ENCODE measurements at places on chromosomes 16 and 17.

- DNase-seq, result peak; percentile 92
Measured at GRCh38 chr16:67277294-67277998, 1.9 kb upstream of the PLEKHG4 start.

DNA sequence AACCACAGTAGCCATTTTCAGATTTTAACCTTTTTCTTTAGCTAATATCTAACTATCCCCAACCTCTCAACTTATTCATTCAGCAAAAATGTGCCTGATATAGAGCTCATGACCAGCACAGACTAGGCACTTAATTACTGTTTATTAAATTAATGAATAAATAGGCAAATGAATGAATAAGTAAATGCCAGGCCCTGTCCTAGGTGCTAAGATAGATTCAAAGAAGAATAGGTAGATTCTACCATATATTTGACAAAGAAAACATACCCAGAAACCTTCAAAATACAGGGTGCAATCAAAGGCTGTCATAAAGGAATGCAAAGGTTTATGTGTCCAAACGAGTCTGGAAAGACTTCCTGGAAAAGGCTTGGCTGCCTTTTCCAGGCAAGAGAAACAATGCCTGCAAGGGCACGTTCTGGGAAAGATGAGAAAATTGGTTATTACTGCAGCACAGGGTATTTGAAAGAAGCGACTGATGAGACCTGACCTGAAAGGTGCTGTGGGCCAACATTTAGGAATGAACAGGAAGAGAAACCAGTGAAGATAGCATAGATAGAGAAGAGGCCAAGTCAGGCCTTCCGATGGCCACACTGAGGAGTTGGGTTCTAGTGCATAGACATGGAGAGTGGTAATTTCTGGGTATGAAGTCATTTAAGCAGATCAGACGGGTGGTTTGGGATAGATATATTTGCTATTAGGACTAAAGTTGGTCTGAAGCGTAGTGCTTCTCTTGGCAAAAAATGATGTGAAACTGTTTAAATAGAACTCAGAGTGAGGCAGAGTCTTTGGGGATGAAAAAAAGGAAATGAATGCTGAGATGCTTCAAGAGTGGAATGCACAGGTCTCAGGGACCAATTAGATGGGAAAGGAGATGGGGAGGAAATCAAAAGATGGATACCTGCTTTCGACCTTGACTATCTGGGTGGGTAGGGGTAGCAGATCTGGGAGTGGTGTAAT lies 11.4 kb upstream of the CCL2 start:
- DNase-seq, result no peak

DNA sequence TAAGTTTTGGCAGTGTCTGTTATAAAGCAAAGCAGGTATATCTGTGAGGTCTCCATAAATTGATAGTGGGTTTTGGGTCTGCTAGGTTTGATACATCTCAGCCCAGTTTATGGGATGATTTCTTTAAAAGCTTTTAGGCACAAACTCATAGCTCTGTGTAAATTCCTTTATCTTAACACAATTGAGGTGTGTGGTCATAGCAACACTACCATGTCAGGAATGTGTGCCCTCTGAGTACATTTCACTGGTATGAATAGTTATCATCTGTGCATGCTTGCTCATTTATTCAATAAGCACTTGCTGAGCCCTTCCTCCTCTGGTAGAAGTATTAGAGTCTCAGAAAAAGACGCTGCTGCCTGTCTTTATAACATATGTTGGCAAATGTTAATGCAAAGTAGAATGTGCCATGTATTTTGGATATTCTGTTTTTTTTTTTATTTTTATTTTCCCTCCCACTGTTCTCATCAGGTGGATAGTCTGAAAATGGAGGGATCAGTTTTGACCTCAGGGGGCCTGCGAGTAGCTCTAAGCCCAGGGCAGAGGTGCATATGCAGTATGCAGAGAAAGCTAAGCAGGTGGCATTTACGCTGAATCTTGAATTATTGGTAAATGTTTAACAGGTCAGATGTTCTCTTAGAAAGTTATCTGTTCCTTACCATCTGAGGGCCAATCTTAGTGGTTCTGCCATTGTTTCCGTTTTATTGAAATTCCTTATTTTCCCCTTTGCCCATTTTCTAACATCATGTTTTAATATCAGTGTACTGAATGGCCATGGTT lies 90.7 kb downstream of the WNT3 start:
- DNase-seq, result no peak

DNA sequence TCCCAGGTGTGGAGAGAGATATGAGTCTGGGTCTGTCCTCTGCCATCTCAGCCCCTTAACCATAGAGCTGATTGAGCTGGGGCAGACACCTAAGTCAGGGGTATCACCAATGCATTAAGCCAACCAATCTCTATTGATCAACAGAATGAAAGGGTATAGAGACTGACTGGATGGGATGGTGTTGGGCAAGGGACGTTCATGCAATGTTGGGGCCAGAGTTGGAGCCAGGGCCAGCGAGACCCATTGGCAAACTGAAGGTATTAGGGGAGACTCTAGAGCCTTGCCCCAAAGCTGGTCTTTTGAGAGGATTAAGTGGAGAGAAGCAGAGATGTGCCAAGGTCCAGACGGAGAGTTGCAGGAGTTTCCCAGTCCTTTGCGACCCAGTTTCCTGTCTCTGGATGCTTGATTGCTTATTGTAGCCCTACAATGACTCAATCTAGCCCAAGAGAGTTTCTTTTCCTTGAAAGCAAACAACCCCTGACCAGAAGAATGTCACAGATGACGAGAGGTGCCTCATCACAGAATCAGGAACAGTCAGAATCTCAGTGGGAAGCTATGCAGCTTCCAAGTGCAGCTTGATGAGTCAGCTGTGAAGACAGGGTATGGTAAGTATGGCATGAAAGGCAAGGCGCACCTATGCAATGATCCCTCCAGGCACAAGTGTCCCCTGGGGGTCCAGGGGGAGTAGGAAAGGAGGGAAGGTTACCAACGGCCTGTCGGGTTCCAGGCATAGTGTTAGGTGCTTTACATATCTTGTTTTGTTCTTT lies 137.2 kb downstream of the UTP18 start:
- no peak for DNase-seq

GRCh38 chr17:34368946-34369500 lies 6.0 kb upstream of the CCL1 start:
- DNase-seq, result no peak

DNA sequence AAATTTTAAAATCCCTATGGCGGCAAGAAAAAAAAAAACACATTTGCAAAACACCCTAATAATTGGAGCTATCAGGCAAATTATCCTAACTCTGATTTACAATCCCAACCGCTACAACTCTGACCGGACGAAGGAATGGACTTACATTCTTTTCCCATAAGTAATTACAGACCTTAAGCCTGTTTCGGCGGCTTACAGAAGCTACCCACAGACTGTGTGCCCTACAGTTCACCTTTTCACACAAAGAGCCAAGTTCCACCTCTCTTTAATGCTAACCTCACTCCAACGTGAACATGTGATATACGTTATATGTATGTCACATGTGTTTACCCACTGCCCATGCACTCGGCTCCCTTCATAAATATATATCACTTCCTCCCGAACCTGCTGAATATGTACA lies 8.7 kb upstream of the MEAK7 start:
- DNase-seq, result no peak

GRCh38 chr16:57051696-57052228 lies 40.6 kb upstream of the CPNE2 start:
- no peak for DNase-seq

GRCh38 chr16:72500545-72500944 lies 328.6 kb upstream of the PMFBP1 start:
- no peak for DNase-seq

GRCh38 chr16:10851512-10851911 lies 25.5 kb upstream of the CIITA start:
- no peak for DNase-seq

GRCh38 chr16:14502932-14503741 lies 126.9 kb downstream of the PARN start:
- DNase-seq, result no peak

- DNase-seq, result no peak
Measured at GRCh38 chr16:74583926-74584666, 22.8 kb downstream of the GLG1 start.

- DNase-seq, result no peak
Measured at GRCh38 chr16:75570396-75571065, 4.4 kb downstream of the GABARAPL2 start.

DNA sequence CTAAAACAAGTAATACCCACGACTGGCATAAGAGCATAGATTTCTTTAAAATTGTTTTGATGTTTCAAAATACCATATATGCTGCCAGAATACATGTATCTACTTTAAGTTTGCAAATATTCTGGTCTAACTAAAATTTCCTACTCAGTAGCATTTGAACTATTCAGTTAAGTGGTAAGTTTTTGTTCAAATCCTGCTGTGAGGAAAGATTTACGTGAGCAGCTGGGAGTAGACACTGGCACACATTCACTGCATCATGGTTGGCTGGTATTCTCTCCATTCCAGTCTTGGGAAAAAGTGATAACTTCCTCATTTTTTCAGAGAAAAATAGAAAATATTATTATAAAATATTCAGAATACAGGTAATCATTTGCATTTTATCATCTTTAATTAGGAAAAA lies 133.6 kb downstream of the SKAP1 start:
- DNase-seq, result no peak

DNA sequence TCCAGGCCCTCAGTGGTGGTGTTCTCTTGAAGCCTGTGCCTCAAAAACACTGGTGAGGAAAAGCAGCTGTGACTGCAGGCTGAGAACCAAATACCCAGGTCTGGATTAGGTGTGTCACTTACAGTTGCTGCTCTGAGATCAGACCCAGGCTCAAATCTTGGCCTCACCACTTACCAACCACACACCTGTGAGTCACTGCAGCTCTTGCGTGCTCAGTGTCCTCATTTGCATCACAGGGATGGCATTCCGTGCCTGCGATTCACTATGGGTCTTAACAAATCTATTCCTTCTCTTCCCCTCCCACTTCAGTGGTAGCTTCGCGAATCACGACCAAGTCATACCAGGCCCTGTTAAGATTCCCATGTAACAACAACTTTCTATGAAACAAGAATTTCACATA lies 233.4 kb upstream of the HSBP1 start:
- no peak for DNase-seq

DNA sequence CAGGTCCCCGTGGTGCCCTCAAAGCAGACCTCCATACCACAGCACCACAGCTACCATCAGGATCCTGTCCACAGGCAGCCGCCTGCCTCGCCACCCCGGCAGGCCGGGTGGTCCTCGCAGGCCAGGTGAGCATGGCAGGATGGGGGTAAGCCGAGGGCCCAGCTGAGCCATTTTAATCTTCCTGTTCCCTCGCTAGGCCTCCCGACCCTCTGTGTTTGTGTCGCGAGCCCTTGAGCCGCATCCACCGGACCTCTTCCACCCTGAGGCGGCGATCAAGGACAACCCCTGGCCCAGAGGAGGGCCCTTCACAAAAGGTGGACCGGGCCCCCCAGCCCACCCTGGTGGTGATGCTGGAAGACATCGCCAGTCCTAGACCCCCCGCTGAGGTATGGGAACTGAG lies 2.0 kb downstream of the PRR14 start:
- no peak for DNase-seq

DNA sequence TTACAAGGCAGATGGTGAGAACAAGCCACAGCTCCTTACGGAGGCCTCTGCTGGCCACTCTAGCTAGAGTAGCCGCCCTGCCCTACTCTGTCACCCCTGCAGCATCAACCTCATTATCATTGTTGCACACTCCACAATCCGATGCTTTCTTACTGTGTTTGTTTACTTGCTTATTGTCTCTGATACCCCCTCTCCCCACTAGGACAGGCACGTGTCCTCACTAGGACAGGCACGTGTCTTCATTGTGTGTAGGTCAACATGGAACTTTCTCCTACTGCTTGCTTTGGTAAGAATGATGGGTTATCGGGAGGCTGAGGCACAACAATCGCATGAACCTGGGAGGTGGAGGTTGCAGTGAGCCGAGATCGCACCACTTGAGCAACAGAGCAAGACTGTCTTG lies 63.9 kb downstream of the KNOP1 start:
- no peak for DNase-seq

- no peak for DNase-seq
Measured at GRCh38 chr17:6286233-6286632, 148.7 kb downstream of the AIPL1 start.

DNA sequence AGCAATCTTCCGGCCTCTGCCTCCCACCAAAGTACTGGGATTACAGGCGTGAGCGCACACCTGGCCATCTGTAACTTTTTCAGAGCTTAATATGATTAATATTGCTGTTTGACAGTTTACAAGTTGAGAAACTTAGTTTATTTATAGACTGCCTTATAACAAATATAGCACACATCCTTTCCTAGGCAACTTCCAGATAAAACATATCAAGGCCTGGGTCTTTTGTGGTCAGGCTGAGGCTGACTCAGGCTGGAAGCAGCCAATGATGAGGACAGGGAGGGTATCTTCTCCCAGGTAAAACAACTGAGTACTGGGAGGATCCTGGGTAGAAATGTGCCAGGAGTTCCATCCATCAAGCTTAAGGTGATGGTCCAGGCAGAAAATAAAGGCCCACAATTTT lies 16.2 kb downstream of the LUC7L start:
- no peak for DNase-seq

DNA sequence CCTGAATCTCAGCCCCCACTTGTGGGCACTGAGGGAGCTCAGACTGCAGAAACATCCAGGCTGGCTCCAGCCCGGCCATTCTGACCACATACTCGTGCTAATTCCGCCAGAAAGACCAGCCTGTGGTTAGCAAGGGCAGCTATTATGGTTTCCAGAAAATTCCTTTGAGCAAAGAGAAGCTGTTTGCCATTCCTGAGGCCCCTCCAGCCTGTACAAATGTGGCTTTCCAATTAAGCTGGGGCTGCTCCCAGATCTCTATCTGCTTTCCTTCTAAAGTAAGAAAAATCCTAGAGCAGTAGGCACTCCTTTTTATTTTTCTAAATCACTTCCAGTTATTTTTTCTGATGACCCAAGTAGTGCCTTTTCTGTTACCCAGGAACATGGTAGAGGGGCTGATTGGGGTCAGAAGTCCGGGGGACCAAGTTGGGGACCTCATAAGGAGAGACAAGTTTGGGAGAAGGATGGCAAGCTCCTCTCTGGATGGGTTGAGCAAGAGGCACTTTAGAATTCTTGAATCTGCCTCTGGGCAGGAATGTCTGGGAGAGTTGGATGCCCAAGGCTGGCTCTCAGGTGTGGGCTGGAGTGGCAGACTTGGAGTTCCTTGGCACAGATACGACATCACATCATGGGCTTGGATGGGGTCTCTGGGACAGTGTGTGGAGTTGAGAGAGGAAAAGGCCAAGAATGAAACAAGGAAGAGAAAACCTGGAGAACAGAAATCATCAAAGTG lies 83.3 kb upstream of the TNRC6C start:
- DNase-seq, result no peak

- no peak for DNase-seq
Measured at GRCh38 chr17:40342504-40343218, 21.9 kb downstream of the GJD3 start.

GRCh38 chr16:68019167-68019680 lies 3.5 kb upstream of the DPEP2NB start:
- DNase-seq, result no peak

GRCh38 chr17:72386619-72387237 lies 265.9 kb downstream of the SOX9 start:
- no peak for DNase-seq

DNA sequence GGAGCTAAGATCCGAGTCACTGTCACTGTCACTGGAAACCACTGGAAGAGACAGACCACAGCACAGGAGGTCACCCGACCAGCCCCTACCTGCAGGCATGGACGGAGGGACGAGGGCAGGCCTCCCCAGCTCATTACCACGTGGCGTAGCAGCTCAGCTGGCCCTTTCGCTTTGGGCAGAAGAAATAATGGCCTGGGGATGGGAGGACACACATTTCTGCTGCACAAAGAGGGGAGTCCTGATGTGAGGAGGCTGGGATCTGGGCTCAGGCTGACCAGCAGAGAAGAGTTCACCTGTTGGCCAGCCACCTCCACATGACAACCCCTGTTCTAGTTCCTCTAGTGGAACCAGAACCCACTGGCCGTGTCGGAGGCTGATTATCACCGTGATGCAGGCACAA lies 38.2 kb upstream of the DOC2B start:
- DNase-seq, result no peak
